ENCODE measurements at places on chromosomes 7 and 10.
A peak's percentile ranks its signal among the peaks of the same experiment; 100 is the strongest.

- no peak for DNase-seq
Measured at GRCh38 chr7:93146036-93146435, 2.1 kb downstream of the SAMD9L start.

DNA sequence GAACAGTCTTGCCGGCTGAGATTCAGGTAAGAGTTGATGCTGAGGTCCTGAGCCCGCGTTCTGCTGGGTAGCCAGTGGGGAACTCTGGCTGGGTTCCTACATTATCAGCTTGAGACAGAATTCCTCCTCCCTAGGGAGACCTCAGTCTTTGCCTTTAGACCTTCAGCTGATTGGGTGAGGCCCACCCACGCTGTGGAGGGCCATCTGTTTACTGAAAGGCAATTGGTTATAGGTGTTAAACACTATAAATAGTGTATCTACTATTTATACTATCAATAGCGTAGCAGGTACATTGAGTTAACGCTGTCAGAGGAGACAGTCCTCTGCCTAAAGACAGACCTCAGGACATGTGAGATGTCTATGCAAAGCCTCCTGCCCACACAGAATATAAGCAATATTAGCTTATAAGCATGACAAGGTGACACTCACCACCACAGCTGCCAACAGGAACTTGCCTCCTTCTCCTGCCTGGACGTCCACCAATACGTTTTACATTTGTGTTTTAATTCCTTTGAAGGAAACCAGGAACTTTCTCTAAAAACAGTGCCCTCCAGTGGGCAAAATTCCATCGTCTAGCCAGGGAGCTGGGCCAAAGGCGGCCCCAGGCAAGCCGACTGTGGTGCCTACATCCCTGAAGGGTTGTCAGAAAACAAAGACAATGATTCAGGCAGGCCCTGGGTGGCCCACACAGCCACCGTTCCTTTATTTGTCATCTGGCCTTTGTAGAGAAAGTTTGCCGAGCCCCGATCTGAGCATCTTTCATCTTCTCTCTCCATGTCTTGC, 58.8 kb downstream of the INSIG1 start:
- DNase-seq, result peak; percentile 28

DNA sequence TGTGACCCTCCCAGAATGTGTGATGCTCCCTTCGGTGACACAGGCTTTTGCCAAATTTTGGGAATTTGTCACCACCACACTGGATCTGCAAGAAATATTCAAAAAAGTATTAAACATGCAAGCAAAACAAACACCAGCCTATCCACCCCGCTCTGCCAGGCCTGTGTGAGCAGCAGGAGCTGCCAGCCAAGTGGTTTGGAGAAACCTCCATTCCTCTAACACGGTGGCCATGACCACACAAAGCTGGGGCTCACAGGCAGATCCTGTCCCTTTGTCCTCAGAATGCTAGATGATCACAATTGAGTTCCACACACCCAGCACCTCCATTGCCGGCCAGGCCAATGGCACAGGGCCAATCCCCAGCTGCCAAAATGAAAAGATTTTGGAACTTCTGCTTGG, 261.9 kb upstream of the PPP2R2D start:
- no peak for DNase-seq

- DNase-seq, result no peak
Measured at GRCh38 chr7:134901389-134902020, 84.8 kb upstream of the AGBL3 start.

GRCh38 chr10:43110338-43111071, 27.7 kb upstream of the CSGALNACT2 start:
- peak; percentile 56 for DNase-seq

GRCh38 chr7:1951159-1951536, 281.1 kb downstream of the ELFN1 start:
- peak; percentile 79 for DNase-seq

- no peak for DNase-seq
Measured at GRCh38 chr10:44715136-44715535, 196.0 kb upstream of the TMEM72 start.

Data from LHCN-M2 (cell line).